Stimulated activated CD4-positive, alpha-beta T cell treated with anti-CD3 and anti-CD28 coated beads, Interleukin-1b, Interleukin-23, amount 100 ng/mL, for 1 hour (primary cell): ENCODE measurements at places on chromosomes 16 and 17.

GRCh38 chr17:17059301-17059890, 17.1 kb downstream of the MPRIP start:
- no peak for DNase-seq

DNA sequence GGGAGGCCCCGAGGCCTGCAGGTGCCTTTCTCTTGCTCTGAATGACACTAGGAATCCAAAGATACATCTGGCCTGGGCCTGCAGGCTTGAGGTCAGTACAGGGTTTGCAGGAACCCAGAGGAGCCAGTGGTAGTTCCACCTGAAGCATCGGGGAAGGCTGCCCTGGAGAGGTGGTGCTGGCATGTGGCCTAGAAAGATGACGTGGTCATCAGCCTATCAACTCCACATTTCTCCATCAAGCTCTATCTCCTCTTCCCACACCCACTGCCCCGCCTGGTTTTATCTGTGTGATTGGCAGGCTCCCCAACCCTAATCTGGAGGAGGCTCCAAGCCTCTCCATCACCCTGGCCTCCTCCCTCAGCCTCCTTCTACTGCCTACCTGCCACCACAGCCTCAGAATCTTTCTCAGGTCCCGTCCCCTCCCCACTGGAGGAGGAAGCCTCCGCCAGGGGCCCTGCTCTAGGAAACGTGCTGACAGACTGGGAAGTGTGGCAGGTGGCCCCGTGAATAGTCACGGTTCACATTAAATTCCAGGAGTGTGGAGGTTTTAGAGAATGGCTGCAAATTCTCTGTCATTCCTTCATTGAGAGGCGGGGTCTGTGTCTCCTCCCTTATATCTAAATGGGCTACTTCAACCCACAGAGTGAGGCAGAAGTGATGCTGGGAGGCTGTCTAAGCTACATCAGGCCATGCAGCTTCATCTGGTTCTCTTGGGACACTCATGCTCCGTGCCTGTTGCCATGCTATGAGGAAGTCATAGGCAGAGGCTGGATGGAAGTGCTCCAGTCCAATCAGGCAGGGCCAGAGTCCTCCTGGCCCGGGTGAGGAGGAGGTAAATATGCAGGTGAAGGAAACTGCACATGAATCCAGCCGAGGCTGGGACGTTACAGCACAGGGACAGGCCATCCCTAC, 11.4 kb upstream of the MAP2K3 start:
- DNase-seq = no peak

GRCh38 chr16:58809213-58809612, 75.1 kb upstream of the GOT2 start:
- no peak for DNase-seq

- DNase-seq = no peak
These were observed 499.1 kb downstream of the KCNJ2 start for GRCh38 chr17:70668276-70668937.

DNA sequence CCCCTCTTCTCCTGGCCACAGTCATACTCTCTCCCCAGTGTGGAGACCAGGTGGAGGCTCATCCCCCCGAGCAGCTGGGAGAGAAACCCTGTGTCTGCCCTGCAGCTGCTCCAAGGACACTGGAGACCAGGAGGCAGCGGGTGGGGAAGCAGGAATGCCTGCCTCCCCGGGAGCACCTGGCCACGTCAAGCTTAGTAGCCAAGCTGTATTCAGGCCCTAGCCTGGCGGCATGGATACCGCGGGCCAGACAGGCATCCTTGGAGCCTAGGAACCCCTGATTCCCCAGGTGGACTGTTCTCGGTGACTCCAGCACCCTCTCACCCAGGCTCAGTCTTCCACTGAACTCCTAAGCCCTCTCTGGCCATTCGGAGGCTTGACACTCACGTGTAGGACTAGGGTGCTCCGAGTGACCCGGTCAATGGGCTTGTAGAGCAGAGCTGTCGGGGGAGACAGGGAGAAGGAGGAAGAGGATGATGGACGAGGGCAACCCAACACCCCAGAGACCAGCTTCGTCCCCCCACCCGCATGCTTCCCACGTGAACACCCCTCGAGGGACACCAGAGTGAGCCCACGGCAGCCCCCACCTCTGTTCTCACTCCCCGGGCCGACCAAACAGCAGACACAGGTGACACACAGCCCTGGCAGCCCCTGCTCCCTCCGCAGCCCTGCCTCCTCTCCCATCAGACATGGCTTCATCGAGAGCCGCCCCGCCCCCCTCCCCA, 76.5 kb downstream of the TIMM22 start:
- no peak for DNase-seq

GRCh38 chr17:42078396-42079043, 19.8 kb downstream of the ZNF385C start:
- no peak for DNase-seq

- no peak for DNase-seq
These were observed 12.4 kb upstream of the KCNG4 start for GRCh38 chr16:84252184-84252583.

- DNase-seq = no peak
These were observed 190.1 kb upstream of the FOXF1 start for GRCh38 chr16:86320237-86320595.

DNA sequence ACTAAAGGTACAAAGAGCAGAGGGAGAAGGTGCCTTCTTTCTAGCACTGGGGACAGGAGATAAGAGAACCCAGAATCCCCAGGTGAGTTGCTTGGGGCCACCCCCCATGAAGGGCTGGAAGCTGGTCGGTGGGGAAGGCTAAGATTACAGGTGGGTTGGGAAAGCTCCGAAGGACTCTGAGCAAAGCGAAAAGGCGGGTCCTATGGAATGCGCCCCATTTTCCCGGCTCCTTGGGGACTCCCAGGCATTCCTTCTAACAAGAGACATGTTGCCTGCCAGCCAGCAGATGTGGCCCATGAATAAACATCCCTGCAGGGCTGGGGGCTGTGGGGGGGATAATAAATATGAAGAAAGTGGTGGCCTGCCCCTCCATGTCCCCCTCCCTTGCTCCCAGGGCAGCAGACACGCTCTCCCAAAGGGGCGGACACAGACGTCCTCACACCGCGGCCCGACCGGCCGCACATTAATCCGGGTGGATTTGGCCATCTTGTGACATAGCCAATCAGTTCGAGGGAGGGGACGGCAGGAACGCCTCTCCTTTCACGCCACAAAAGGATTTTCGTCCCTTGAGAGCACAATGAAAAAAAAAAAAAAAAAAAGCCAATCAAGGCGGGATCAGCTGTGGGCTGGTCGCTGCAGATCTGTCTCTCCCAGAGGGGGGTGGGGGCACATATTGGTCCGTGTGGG, 98.5 kb downstream of the SOX9 start:
- DNase-seq = no peak

GRCh38 chr17:1095090-1095852, 84.5 kb downstream of the ABR start:
- DNase-seq = no peak

- DNase-seq = no peak
These were observed 151.1 kb upstream of the GSE1 start for GRCh38 chr16:85461814-85462713.

GRCh38 chr17:42287977-42288802, at the start of gene STAT5A:
STAT5A (plus strand) TSS chr17:42288498; CDS start chr17:42289412, 914 bp downstream.
- no peak for DNase-seq

DNA sequence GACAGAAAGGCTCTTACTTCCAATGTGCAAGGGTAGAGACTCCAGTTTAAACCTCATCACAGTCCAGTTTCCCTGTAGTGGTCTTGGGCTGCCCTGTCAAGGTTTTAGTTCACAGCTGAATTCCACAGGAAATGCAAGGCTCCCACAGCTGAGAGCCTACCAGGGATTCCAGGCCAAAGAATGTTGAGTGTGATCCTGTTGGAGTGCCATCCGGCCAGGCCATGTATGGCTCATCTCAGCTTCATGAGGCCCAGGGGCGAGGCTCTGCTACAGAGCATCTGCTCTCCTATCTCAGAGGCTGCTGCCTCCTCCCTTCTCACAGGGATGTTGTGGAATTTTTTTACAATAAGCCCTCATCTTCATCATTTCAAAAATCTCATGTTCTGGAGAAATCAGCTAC, 239.8 kb upstream of the CCL2 start:
- DNase-seq = no peak

DNA sequence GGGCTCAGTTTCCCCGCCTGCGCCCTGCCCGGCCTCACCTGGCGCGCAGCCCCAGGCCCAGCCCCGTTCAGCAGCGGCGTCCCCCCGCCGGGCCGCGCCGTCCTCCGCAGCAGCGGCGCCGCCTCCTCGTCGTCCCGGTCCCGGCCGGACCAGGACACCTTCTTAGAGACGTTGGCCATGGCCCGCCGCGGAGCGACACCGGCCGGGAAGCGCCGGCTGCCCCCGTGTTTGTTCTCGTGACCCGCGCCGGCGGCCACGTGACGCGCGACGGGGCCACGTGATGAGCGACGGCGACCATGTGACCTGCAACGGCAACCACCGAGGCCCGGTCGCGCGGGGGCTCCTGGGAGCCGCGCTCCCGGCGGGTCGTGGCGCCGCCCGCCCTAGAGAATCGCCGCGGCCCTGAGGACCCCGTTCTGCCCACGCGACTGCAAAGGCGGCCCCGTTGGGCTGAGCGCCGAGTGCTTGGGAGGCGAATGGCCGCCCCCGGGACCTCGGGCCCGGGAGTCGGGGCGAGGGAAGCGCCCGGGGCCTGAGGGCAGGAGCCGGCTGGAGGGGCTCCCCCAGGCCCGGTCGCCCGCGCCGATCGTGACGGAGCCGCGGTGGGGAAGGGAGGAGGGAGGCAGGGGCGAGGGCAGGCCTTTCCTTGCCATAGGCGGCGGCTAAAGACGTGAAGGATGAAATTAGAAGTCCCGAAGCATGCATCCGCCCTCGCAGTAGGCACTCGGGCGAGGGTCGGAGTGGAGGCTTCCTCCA, at the start of gene CLCN7:
Gene CLCN7 (minus strand): TSS at position 233 of the 756 bp plus-strand sequence. CDS start 54 bp downstream, at position 179.
- DNase-seq = peak; percentile 64

- no peak for DNase-seq
These were observed 32.9 kb downstream of the TRARG1 start for GRCh38 chr17:1312261-1312870.

GRCh38 chr17:77317091-77317750, 176.5 kb downstream of the SEC14L1 start:
- DNase-seq = no peak

GRCh38 chr17:43449470-43450248, 34.1 kb upstream of the DHX8 start:
- no peak for DNase-seq

DNA sequence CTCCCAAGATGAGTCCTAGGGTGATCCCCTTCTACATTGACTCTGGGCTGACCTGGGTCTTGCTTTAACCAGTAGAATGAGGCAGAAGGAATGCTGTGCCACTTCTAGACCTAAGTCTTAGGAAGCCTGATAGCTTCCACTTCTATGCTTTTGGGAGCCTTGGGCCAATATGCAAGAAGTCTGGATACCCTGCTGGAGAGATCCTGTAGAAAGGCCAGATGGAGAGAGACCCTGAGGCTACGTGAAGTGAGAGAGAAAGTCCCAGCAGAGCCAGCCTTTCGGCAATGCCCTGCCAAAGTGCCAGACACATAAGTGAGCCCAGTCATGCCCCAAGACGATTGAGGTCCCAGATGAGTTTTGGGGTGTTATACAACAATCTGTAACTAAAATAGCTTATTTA, 1.7 kb downstream of the KRT222 start:
- DNase-seq = no peak

DNA sequence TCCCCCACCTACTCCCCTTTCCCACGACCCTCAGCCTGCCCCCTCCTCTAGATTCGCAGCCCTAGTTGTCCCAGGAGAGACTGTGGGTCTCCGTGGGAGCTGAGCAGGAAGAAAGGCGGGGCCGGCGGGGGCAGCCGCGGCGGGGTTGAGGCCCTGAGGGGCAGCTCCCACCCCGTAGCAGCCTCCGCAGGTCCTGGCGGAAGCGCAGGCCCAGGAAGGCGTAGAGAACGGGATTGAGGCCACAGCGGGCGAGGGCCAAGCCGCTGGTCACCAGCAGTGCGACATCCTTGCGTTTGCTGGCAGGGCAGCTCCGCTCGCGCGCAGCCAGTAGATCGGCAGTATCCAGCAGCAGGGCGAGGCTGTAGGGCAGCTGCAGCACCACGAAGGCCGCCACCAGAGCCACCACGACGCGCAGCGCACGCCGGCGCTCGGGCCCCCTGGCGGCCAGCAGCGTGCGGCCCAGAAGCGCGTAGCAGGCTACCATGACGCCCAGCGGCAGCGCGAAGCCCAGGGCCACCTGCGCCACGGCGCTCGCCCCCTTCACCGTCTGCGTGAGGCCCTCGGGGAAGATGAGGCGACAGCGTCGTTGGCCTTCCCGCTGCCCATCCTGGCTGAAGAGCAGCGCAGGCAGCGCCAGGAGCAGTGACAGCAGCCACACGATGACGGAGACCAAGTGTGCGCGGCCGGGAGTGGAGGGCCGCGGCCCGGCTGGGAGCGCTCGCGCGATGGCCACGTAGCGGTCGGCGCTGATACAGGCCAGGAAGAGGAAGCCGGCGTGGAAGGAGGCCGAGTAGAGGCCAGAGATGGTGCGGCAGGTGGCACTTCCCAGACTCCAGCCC, 1.9 kb downstream of the CCR10 start:
- no peak for DNase-seq
